ENCODE measurements at places on chromosomes 2 and 18.

- no peak for DNase-seq
Measured at GRCh38 chr2:64641599-64641998, 12.1 kb downstream of the SERTAD2 start.

DNA sequence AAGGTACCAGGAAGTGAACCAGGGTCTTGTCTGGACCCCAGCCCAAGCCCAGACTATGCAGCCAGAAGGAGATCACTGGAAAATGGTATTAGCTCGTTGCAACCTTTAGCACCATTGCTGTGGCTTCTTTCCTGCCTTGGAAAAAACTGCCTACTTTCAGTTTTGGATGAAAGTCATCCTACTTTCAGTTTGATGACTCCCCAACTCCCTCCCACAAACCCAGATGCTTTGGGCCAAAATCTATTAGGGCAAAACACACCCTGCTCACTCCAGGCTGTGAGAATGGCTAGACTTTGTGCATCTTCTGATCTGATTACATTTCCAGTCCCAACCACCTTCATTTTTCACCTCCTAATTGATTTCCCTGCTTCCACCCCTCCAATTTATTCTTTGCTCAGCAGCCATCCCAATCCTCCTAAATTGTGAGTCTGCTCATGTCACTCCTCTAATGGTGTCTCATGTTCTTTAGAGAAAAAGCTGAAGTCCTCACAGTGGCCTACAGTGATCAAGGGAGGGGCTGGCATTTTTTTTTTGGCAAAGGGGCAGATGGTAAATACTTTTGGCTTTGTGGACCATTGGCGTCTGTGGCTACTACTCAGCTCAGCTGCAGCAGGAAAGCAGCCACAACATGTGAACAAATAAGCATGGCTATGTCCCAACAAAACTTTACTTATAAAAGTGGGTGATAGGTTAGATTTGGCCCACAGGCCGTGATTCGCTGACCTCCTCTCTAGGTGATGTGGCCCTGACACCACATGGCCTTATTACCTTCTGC, 368.7 kb downstream of the SLC4A3 start:
- DNase-seq: no peak

GRCh38 chr2:164764996-164765395, 76.6 kb downstream of the COBLL1 start:
- DNase-seq: no peak

DNA sequence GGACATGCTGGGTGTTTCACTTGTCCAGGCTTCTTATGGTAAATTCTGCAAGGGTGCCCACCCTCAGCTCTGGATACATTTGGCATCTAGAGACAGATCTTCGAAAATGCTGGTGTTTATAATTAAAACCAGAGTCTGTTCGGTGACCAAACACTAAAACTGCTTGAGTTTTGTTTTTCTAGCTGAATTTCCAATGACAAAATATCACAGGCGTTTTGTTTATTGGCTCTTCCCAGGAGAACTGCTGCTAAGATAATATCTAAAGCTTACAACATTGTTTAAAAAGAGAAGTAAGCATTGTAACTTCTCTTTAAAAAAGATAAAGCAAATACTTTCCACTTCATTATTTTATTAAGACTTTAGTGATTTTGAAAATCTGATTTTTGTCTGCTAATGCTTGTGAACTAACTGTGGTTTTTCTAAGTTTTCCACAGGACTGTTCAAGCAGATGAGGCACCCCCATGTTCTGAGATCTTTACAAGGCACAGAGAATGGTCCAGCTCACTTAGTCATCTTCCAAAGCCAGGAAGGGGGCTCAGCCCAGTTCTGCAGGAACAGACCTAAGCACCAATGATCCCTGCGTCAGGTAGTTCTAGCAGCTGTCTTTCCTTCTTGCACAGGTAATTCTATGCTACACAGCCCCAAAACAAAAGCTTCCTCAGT, 94.8 kb upstream of the LTBP1 start:
- DNase-seq: no peak

DNA sequence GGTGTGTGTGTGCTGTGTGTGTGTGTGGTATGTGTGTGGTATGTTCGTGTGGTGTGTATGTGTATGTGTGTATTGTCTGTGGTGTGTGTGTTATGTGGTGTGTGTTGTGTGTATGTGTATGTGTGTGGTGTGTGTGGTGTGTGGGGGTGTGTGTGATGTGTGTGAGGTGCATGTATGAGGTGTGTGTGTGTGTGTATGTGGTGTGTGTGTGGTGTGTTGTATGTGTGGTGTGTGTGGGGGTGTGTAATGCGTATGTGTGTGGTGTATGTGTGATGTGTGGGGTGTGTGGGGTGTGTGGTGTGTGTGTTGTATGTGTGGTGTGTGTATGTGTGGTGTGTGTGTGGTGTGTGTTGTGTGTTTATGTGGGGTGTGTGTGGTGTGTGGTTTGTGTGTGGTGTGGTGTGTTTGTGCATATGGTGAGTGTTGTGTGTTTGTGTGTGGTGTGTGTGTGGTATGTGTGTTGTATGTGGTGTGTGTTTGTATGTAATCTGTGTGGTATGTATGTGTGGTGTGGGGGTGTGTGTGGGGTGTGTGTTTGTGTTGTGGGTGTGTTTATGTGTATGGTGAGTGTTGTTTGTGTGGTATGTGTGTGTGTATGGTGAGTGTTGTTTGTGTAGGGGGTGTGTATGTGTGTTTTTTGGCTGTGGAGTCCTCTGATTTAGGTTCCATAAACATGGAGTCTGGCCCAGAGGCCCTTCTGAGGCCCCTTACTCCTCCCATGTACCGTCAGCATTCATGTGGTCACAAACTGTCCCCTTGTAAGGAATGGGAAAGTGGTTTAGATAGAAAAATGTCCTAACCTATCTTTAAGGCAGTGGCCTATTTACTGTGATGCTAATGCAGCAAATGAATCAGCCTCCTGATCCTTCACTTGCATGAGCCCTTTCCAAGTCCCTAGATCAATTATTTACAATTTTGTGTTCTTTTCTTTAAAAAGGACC, 116.0 kb downstream of the ALPK2 start:
- no peak for DNase-seq

GRCh38 chr2:147712051-147712450, 132.8 kb upstream of the ACVR2A start:
- DNase-seq: no peak

- DNase-seq: peak; percentile 19
Measured at GRCh38 chr18:33231474-33232317, 208.8 kb downstream of the CCDC178 start.

DNA sequence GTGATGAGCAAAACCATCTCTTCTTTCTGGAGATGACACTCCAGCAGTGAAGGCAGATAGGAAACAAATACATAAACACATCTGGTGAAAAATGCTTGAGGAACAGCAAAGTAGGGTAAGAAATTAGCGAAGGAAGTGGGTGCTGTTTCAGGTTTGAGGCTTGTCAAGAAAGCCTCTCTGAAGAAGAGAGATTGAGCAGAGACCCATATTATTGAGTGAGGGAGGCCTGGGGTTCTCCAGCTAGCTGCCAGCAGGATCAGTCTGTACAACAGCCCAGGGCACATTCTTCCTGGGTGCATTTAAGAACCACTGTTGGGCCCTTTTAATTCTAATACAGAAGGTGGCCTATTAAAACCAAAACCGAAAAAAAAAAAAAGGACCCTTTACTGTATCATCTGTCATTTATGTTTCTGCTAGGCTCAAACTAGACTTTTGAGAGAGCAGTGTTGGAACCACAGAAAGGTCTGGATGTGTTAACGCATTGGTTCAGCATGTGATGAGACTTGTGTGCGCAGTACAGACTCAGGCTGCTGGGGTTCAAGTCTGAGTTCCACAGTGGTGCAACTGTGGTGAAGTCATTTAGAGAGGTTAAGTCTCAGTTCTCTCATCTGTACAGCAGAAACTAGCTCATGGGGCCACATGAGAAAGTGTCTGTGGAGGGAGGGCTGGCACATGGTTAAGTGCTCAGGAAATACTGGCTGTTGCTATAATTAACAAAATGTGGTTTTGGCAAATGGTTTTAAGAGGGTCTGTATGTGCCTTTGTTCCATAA, 28.9 kb downstream of the MGAT5 start:
- DNase-seq: no peak

DNA sequence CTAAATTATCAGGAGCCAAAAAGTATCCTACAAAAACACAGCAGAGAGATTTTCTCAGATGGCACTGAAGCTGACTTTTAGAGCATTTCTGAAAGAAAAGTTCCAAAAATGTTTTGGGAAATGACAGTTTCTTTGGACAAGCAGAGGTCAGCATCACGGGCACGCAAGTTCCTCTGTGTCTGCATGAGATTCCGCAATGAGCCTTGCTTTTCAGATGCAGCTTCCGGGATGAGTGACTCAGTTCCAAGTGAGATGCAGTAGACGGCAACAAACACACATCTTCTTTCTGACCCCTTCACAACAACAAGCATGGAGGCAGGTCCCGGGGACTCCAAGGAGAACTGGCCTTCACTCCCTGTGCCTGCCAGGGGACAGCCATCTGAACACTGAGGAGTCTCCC, 76.6 kb downstream of the EIPR1 start:
- no peak for DNase-seq

GRCh38 chr2:150520887-150521664, 33.6 kb upstream of the RND3 start:
- DNase-seq: no peak

DNA sequence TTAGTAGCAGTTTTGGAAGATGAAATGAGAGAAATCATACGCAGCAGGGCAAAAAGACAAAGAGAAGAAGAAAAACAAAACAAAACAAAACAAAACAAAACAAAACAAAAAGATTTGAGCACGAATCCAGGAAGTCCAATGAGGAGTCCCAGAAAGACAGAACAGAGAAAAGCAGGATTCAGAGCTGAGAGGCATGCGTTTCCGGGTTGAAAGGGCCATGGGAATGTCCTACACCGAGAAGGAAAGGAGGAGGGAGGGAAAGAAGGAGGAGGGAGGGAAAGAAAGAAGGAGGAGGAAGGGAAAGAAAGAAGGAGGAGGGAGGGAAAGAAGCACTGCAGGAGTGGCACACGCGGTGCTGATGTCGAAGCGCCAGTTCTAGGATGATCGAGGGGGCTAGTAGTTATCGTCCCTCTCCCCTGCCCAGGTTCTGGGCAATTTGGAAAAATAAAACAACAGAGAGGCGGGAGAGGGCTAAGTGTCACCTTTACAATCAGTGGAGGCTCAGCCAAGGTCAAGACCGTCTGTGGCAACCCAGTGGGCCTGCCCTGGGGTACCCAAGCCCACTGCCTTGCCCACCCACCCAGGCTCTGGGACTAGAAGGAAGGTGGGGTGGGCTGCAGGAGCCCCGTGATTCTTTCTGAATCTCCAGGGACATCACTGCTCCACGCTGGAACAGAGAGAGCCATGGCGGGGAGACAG, 68.4 kb downstream of the TWIST2 start:
- no peak for DNase-seq

DNA sequence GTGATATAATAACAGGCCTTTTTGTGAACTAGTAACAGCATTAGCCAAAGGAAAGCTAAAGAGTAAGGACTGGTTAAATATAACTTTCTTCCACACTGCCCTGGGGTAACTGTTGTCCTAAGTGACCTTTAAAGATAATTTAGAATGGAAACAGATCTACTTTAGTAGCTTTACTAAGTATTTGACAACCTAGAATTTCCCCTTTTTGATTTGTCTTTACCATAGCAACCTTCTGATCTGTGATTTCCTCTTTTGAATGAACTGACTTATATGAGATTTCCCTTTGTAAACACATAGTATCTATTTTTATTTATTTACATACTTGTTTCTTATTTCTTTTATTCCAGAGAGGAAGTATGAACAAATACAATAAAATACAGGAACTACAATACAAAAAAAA, 10.5 kb upstream of the KLF7 start:
- no peak for DNase-seq

DNA sequence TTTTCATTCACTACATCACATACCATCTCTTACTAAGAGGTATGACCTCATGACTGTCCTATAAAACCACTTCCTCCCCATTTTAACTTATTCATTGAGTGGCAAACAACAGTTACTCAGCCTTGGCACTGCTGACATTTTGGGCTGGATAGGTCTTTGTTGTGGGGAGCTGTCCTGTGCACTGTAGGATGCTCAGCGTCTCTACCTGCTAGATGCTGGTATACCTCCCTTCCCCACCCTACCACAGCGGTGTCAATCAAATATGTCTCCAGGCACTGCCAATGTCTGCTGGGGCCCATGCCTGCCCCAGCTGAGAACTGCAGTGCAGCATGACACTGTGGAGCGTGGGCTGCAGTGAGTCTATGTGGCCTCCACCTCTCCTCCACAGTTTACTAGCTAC, 76.3 kb upstream of the MGAT4A start:
- no peak for DNase-seq

GRCh38 chr2:136785215-136785614, 19.9 kb downstream of the THSD7B start:
- DNase-seq: no peak

DNA sequence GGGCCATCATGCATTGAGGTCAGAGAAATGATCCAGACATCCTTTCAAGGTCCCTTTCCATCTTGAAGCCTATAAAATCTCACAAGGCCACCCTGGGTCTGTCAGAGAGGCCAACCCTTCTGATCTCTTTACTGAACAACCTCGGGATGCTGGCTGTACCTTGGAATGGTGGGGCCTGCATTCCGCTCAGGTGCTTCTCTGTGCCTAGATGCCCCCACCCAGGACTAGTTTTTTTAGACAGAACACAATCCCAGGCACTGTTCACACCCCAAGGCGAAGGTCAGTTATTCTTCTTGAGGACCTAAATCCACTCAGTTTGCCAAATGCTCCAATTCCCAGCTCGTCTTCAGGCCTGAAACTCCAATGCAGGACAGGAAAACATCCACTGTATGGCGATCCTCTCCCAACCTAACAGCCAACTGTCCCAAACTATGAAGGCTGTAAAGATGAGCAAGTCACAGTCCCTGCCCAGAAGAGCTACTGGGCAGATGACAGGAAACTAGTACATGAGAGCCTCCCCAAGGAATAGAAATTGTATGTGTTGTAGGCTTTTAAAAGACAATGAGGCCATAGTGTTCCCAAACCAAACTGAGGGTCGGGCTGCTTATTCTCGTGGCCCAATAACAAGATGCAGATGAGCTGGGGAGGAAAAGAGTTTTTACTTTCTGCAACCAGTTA, 154.4 kb upstream of the ACAA2 start:
- no peak for DNase-seq

GRCh38 chr2:69992310-69993047, 31.0 kb upstream of the ASPRV1 start:
- no peak for DNase-seq

DNA sequence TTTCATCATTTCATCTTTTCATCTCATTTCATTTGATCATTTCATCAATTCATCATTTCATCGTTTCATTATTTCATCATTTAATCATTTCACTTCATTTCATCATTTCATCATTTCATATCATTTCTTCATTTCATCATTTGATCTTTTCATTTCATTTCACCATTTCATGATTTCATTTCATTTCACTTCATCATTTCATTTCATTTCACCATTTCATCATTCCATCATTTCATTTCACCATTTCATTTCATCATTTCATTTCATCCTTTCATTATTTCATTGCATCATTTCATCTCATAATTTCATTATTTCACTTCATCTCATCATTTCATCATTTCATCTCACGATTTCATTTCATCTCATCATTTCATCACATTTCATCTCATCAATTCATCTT, 127.8 kb downstream of the ANKRD30BL start:
- DNase-seq: no peak
